Spleen (tissue), 13 donors: ENCODE measurements at places on chromosomes 5 and 9.

DNA sequence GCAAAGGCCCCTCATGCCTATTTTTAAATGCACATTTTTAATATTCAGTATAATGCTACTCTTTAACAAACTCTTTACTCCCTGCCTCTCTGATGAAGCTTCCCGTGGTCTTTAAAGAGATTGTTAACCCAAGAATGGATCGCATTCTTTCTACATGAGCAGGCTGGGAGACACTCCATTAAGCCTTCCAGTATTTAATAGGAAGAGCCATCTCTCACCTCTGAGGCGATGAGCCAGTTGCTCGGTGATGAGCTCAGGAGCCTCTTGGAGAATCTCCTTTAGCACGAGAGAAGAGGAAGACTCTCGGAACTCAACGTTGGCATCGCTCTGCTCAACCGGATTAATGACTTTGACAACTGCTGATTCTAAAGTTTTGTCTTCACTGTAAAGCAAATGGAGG, 59.6 kb downstream of the PRUNE2 start:
- no peak for DNase-seq

DNA sequence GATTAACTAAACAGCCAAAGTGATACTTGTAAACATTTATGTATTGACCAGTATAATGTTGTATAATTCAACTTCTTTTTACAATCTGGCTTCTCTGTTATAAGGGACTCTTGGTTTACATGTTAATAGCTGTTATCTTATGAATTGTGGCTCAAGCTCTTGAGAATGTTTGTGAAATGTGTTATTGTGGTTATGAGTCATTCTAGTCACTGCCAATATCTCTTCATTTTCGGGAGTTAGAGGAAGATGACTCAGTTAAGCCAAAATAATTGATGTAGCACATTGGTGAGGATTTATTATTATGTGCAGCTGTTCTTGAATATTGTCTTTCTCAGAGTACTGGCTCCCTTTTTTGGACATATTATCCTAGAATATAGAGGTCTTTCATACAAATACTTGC, 655.2 kb upstream of the RIOK2 start:
- DNase-seq, result no peak

DNA sequence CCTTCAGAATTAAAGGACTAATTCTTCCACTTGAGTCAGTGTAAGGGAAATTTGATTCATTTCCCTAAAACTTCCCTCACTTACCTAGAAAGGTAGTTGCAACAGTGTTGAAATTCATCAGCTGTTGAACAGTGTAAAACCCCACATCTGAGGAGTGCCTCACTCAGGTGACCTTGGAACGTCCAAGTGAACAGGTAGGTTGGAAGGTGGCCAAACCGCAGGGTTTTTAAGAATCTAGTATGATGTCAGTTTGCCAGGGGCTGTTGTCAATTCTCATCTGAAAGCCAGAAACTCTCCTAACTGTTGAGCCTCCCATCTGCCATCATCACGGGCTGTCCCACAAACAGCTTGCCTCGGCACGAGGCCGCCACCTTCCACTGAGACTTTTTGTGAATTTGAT, 105.7 kb downstream of the TMEM174 start:
- DNase-seq, result no peak

DNA sequence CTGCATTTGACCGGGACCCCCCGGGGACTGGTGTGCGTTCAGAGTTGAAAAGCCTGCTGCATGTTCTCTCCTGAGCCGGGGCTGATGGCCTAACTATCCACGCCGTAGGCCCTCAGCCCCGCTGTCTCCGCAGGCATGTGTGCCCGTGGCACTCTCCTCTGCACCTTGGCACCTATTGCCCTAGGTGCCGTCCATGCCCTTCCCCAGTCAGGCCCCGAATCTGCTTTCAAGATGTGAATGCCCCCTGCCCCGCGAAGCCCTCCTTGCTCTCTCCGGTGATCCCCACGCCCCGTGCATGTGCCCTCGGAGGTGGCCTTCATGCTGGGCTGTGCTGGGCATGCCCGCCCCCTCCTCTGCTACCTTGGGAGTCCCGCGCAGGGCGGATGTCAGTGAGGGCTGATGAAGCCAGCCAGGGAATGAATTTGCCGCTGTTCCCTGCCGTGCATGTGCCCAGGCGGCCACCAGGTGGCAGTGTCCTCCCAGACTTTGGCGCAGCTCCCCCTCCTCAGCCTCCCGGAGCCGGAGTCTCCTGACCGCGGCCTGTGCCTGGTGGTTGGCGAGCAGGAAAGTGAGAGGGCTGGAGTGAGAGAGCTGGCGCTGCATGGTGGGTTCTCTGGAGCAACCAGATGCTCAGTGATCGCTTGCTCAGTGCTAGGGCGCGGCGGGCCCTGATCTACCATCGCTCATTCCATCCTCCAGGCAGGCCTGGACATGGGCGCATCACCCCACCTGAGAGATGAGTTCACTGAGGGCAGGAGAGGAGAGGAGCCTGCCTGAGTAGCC, 112.9 kb upstream of the LMX1B start:
- DNase-seq, result peak; percentile 93

GRCh38 chr5:61333321-61333953, 1.4 kb downstream of the ZSWIM6 start:
- DNase-seq, result peak; percentile 92

- no peak for DNase-seq
Observed at GRCh38 chr9:72338631-72339030, 26.4 kb downstream of the ZFAND5 start.

GRCh38 chr9:68780720-68781119, 75.7 kb downstream of the PIP5K1B start:
- DNase-seq, result no peak

DNA sequence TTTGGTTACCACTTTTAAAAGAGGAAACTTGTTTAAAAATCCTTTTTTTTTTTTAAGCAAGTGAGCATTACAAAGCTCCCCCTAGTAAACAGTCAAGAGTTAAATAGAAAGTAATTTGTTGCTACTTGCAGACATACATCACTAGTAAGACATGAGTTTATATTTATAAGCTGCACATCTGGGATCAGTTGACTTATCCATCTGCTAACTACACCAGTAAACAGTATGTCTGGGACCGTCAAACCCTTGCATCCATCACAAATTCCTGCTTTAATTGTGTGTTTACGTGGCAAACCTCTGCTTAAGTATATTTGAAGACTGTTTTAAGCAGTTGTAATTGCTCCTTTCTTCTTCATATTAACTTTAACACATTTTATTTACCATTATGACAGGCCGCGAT, 146.8 kb downstream of the EBF1 start:
- no peak for DNase-seq

GRCh38 chr9:91905237-91905650, 44.8 kb downstream of the ROR2 start:
- no peak for DNase-seq

DNA sequence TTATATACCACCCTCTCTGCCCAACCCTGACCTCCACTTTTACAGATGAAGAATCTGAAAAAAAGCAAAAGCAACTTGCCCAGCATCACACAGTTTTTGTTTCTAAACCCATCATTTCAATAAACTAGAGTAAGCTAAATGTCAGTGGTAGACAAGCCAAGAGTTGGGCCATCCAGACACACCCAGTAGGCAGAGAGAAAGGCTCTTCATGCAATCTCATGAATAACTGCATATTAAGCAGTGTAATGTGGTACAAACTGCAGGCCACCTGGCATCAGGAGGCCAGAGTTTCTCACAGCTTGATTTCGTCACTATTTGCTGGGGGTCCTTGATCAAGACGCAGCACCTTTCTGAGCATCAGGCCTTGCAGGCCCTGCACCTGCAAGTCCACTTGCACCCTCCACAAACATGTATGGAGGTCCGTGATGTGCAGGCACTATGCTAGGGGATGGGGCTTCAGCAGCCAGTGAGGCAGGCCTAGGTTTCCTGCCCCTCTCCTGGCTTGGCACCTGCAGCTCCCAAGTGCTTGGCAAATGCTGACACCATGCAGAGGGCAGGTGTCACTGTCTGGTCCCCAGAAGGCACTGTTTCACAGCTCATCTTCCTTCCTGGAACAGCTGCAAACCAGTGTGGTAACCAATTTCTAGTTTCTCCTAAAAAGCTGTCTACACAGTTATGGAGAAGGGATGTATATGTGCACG, 29.8 kb downstream of the ADAM19 start:
- no peak for DNase-seq

DNA sequence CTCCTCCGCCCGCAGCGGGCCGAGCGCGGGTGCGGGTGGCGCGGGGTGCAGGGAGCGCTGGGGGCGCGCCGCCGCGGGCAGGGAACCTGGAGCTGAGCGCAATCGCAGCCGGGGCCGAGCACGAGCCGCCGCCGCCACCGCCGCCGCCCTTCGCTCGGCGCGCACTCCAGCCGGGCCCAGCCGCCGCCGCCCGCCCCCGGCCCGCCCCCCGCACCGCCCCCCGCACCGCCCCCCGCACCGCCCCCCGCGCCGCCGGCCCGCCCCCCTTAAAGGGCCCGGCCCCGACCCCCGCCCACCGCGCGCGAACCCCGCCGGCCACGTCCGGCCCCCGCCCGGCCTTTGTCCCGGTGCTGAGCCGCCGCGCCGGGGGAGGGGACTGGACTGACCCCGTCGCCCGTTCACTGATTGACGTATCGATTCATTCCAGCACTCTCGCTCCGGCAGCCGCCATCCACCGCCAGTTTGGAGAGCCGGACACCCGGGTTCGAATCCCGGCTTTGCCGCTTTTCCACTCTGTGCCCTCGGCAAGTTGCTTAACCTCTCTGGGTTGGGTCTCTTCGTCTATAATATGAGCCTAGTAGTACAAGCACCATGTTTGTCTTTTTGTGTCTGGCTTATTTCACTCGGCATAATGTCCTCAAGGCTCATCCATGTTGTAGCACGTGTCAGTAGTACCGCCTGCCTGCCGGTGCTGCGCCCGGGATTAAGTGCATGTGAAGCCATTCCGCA, at the start of gene SH3PXD2B:
Gene SH3PXD2B (minus strand): TSS at position 168 of the 729 bp plus-strand sequence. CDS start 173 bp downstream, outside the sequence.
- peak; percentile 81 for DNase-seq

GRCh38 chr5:10214041-10214440, 35.6 kb downstream of the ATPSCKMT start:
- DNase-seq, result no peak

GRCh38 chr9:91978740-91979414, 28.8 kb upstream of the ROR2 start:
- no peak for DNase-seq

DNA sequence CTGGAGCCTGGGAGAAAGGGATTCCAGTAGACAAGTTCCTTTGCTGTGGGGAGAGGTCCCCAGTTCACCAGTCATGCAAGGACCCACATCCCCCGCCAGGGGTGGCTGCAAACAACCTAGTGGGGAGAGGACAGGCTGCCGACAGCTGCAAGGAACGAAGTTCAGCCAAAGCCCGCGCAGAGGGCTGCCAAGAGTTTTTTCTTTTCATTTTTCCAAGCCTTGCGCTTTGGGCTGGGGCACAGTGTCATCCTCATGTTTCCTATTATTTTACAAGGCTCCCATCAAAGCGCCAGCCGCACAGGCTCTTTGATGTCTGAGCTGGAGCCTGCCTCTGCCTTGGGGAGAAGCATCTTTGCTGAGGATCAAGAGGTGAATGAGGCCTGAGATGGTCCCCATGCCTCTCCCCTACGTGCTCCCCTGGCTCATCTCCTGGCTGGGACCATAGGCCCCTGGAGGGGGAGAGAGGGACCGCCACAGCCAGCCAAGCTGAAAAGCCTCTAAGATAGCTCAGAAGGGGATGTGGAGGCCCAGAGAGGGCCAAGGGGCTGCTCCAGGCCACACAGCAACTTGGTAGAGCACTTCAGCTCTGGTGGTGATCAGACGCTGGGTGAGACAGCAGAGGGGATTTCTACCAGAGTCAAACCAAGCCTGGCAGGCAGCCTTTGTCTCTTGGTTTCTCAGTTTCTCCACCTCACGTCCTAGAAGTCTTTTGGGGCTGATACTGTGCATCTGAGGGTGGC, 50.4 kb upstream of the SYNPO start:
- peak; percentile 69 for DNase-seq
